ENCODE measurements at places on chromosomes 3 and 15.

- peak; percentile 16 for DNase-seq
Measured at GRCh38 chr3:169022457-169022856, 641.1 kb downstream of the MECOM start.

- DNase-seq, result no peak
Measured at GRCh38 chr15:81047928-81048327, 47.2 kb downstream of the TLNRD1 start.

DNA sequence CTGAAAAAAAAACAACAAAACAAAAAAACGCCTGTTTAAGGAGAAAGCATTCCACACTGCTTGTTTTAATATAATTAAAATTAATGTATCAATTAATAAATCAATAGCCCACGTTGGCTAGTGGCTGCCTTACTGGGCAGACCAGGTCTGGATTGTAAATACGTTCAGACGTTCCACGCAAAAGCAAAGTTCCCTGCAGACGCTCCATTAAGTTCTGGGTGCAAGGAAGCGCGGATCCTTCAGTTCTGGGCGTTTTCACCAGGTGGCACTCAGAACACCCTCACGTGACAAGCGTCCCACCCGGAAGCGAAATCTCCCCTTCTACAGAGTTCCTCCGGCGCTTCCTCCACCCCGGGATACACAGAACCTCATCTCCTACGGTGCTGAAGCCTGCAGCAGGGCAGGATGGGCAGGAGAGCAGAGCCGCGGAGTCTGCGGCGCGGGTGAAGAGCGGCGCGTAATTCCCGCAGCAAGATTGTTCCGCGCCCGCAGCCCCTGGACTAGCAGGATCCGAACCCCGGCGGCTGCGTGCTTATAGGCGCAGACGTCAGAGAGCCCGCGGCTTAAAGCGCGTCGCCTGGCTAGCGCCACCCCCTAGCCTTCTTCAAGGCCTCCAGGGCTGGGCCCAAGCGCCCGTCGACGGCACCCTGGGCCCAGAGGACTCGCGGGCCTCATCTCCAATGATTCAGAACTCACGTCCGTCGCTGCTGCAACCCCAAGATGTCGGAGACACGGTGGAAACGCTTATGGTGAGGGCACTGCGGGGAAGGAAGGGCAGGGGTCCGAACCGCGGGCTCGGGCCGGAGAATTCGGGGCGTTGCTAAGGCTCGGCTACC lies at the start of gene SLC25A38:
TSS of gene SLC25A38 (plus strand) at position 326 of the 836 bp plus-strand sequence. CDS start at position 681, 355 bp downstream.
- peak; percentile 89 for DNase-seq

DNA sequence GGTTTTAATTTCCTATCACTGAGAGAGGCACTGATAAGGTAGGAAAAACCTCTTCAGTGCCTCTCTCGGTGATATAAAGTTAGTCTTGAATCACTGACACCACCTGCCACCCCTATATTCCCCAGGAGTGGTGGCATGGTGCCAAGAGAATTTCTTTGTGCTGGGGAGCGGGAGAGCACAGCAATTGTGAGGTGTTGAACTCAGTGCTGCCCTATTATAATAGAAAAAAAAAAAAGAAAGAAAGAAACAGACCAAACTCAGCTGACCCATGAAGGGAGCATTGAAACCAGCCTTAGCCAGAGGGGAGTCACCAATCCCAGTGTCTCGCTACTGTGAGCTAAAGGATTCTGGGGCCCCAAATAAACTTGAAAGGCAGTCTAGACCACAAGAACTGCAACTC lies 201.4 kb upstream of the STT3B start:
- no peak for DNase-seq

DNA sequence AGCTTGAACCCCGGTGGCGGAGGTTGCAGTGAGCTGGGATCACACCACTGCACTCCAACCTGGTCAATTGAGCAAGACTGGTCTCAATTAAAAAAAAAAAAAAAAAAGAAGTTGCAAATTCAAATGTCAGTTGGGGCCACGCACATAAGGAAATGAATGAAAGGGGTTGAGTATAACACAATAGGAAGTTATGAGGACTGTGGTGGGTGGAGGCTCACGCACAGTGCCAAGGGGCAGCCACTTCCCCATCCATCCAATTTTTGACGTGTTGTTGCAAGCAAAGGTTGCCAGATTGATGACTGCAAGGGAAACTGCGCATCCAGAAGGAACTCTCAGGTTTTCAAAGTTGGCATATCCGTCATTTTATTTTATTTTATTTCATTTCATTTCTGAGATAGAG lies 532.2 kb downstream of the NTRK3 start:
- no peak for DNase-seq

- peak; percentile 81 for DNase-seq
Measured at GRCh38 chr3:88203642-88204055, 53.9 kb downstream of the C3orf38 start.

- no peak for DNase-seq
Measured at GRCh38 chr3:127220497-127220896, 27.6 kb downstream of the PRR23E start.

DNA sequence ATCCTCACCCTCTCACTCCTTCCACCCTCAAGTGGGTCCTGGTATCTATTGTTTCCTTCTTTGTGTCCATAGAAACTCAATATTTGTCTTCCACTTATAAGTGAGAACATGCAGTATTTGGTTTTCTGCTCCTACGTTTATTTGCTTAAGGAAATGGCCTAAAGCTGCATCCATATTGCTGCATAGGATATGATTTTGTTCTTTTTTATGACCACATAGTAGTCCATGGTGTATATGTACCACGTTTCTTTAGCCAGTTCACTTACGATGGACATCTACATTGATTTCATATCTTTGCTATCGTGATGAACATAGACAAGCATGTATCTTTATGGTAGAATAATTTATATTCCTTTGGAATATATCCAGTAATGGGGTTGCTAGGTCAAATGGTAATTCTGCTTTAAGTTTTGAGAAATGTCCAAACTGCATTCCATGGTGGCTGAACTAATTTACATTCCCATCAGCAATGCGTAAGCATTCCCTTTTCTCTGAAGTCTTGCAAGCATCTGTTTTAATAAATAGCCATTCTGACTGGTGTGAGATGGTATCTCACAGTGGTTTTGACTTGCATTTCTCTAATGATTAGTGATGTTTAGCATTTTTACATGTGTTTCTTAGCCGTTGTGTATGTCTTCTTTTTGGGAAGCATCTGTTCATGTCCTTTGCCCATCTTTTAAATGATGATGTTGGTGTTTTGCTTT lies 650.2 kb downstream of the ZNF385D start:
- no peak for DNase-seq

DNA sequence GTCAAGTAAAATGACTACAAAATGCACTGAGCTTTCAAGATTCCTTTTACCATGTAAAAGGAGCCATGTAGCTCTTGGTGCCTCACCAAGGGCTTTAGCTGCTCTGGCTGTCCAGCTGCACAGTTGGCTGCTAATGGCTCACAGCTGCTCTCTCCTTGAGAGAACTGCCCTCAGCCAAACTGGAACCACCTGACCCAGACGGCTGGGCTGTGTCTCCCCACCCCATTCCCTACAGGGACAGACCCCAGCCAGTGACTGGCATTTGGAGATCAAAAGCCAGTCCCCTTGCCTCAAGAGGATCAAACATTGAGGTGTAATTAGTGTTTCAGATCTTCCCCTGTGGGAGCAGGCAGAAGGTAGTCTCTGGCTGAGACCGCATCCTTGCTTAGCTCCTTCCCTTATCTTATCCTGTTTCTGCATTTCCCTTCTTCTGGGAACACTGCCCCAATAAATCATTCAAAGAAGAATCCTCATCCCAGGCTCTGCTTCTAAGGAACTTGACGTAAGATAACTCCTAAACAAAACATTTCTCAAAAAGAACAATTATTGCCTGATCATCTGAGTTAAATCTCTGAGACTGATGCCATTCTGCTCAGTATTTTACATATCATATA lies 28.6 kb upstream of the UBE2E2 start:
- peak; percentile 66 for DNase-seq

DNA sequence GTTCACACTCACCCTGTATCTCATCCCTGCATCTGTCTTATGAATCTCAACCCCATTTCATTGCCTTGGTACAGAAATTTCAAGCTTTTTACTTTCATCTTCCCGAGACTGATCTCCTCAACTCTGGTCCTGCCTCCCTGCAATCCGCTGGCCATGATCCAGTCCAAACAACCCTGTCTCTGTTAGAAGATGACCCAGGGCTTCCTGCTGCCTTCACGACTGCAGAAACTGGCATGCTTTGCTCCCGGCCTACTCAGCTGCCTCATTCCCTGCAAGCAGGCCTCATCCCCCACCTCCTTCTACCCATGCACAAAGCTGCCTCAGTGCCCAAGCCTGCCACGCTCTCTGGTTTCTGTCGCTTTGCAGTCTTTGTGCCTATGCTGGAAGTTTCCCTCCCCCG lies 12.4 kb downstream of the HES1 start:
- DNase-seq, result peak; percentile 63

GRCh38 chr15:88717382-88718031 lies 78.7 kb downstream of the ISG20 start:
- no peak for DNase-seq

GRCh38 chr3:180175572-180175971 lies 138.8 kb upstream of the PEX5L start:
- DNase-seq, result no peak

DNA sequence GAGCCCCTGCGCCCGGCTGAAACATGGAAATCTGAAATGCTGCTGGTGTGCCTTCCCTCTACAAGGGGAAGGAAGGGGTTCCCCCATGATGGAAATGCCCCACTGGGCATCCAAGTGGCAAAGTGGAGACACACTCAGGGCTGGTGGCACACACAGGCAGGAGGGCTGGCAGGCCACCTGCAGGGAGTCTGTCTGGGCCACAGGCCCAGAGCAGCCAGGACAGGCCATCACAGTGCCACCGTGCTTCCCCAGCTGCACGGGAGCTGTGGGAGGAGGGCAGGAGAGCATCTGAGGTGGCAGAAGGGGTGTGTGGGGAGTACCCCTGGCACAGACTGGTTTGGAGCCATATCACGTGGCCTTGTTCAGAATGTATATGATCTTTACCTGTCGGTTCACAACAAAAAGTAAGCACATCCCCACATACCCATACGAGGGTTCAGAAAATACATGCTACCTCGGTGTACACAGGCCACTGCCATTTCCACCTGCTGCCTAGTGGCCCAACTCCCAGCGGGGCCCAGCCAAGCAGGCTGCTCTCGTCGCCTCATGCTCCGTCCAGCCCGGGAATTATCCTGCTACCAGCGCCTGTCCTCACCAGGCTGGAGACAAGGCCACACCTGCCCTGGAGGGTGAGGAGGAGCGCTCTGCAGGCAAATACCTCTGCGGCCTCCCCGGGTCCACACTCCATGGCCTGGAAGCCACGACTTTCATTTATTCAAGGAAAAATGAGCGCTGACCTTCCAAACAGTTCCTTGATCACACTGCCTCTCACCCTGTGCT lies 22.6 kb upstream of the DUSP7 start:
- DNase-seq, result no peak

GRCh38 chr3:115325539-115325938 lies 178.5 kb upstream of the ZBTB20 start:
- DNase-seq, result peak; percentile 72

- DNase-seq, result no peak
Measured at GRCh38 chr3:66504850-66505641, 4.2 kb upstream of the LRIG1 start.

DNA sequence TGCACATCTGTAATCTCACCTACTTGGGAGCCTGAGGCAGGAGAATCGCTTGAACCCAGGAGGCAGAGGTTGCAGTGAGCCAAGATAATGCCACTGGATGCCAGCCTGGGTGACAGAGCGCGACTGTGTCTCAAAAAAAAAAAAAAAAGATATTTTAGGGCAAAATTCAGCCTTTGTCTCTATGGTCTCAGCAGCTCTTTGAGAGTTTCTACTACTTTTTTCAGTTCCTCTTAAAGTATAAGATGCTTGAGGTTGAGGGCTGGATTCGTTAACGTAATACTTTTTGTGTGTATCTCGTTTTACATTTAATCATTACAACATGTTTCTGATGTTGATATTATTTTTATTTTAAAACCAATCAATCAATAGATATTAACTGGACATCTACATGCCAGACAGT lies 381.2 kb upstream of the TBL1XR1 start:
- no peak for DNase-seq

- peak; percentile 56 for DNase-seq
Measured at GRCh38 chr15:64875641-64876223, 34.0 kb downstream of the PLEKHO2 start.

DNA sequence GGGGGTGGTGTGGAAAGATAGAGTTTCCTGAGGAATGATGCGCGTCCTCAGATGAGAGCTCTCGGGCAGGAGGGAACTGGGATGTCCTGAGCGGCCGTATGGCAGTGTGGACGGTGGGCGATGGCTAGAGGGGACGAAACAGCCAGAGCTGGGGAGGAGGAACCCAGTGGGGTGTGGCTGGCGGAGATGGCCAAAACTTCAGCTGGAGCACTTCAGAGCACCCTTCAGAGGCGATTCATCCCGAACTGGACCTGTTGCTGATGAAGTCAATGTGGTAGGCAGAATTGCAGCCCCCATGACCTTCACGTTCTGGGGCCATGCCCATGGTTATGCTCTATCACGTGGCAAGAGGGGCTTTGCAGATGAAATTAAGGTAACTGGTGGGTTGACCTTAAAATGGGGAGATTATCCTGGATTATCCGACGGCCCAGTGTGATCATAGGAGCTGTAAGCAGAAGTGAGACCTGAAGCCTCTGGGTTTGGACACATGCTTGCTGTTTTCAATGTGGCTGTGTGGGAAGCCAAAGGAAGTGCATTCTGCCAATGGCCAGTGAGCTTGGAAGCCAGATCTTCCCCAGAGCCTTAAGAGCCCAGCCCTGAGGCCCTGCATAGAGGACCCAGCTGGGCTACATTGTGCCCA lies 52.3 kb downstream of the ATP1B3 start:
- DNase-seq, result no peak

GRCh38 chr15:56411122-56411749 lies 46.0 kb downstream of the TEX9 start:
- DNase-seq, result peak; percentile 3

DNA sequence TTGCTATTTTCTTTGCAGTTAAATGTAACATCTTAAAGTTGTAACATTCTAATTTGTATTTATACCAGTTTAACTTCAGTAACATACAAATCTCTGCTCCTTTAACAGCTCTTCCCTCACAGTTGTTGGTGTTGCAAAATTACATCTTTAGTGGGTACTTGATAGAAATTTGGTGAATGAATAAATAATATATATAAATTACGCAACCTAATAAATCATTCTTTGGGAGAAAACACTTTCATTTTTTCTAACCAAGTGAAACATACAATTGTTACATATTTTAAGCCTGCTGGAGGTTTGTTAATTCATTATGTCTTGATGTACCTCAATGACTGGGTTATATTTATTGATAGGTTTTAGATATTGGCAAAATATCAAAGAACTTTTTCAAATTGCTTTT lies 118.8 kb downstream of the PLD1 start:
- DNase-seq, result no peak

GRCh38 chr3:126549861-126550487 lies 8.8 kb downstream of the C3orf22 start:
- no peak for DNase-seq

DNA sequence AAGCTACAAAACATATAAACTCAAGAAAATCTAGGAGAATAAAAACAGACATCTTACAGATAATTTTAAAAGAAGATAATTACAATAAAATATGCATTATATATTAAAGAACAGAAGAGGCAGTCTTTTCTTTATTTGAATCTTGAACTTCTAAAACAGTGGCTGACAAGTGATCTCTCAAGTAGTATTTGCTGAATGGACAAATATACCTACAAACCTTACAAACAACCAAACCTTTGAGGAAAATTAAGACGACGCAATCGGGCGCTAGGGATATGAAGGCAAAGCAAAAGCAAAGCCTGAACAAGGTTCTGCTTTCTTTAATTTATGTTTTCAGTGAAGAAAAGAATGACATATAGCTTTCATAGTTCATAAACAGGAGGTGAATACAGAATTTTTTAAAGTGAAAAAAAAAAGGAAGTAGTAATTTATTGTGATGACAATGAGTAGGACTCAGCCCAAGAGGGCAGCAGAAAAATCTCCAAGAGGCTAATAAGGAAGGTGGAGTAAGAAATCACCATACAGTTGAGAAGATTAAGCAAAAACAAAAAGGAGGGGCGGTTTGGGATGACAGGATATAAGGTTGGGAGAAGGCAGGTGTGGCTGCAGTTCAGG lies 347.8 kb downstream of the TBC1D5 start:
- no peak for DNase-seq
